ENCODE measurements at places on chromosomes 12 and 14.

DNA sequence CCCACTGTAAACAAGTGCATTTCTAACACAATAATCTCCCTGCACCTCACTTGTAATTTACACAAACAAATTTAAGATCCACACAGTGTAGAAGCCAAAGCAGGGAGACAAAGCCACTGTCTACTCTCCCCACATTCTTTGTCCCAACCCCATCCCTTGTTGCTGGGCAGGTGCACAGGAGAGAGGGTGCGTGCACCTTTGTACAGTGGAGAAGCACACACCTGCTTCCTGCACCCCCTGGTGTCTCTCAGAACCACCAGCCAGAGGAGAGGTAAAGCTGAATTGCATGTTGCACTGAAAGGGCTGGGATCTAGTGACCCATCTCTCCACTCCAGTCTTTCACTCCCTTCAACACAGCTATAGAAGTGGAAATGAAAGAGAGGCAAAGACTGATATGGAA lies 51.4 kb upstream of the IFNG-AS1 start:
- no peak for DNase-seq

DNA sequence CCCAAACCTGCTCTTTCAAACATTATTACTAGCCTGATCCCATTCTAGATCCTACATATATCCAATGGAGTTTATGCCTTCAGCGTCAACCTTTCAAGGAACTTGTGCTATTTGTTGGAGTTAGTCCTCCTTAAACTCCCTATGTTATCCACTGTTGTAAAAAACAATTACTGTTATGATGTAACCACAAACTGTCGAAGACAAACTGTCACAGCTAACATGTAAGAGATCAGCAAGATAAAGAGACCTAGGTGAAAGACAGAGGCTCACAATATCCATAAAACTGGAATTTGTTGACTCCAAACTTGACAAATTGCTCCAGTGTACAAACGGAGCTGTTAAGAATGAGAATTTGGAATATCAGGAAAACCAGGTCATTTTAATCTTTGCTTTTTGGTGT lies 70.7 kb downstream of the CDK17 start:
- no peak for DNase-seq

- DNase-seq = no peak
These were observed 507.4 kb upstream of the TBX3 start for GRCh38 chr12:115191342-115191741.

DNA sequence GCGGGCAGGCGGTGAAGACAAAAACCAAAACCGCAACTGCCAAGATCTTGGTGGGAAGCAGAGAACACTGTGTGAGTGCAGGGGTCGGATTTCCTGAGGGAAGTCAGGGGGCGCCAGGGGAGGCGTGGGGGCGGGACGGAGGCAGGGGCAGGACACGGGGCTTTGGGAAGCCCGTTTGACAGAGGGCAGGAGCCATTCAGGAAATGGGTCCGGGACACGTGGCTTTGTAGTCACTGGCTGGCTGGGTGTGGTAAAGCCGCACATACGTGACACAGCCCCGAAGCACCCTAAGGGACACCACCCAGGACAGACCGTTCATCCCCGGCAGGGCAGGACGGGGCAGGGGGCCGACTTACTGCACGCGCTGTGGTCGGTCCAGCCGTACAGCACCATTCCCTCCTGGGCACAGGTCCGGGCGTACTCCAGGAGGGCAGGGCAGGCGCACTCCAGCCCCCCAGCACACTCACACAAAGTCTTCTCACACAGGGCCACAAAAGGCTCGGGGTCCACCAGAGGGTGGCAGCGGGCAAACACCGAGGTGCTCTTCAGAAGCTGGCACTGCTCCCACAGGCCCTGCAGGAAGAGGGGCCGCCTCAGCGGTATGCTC lies 49.4 kb downstream of the VWF start:
- no peak for DNase-seq

GRCh38 chr12:54386403-54387113 lies 2.0 kb upstream of the ZNF385A start:
- DNase-seq = no peak

Measured in esophagus squamous epithelium (tissue), 5 donors.